ENCODE measurements at places on chromosomes 4 and X. TPM values are rescaled to one million over a fixed set of nuclear protein-coding genes. Genes with fewer than 3 reads are reported as not detected.

GRCh38 chr4:158053086-158053485 lies 119.7 kb downstream of the GASK1B start:
- no peak for DNase-seq

- no peak for DNase-seq
Observed at GRCh38 chrX:23788946-23789345, 6.0 kb downstream of the SAT1 start.

- no peak for DNase-seq
Observed at GRCh38 chr4:66340286-66340893, 670.1 kb upstream of the EPHA5 start.

- no peak for DNase-seq
Observed at GRCh38 chr4:76616526-76616925, 181.5 kb downstream of the SHROOM3 start.

MXD4 gene
- 31.5 TPM for total RNA-seq

- DNase-seq = no peak
Observed at GRCh38 chrX:79559290-79559689, 192.2 kb upstream of the ITM2A start.

DNA sequence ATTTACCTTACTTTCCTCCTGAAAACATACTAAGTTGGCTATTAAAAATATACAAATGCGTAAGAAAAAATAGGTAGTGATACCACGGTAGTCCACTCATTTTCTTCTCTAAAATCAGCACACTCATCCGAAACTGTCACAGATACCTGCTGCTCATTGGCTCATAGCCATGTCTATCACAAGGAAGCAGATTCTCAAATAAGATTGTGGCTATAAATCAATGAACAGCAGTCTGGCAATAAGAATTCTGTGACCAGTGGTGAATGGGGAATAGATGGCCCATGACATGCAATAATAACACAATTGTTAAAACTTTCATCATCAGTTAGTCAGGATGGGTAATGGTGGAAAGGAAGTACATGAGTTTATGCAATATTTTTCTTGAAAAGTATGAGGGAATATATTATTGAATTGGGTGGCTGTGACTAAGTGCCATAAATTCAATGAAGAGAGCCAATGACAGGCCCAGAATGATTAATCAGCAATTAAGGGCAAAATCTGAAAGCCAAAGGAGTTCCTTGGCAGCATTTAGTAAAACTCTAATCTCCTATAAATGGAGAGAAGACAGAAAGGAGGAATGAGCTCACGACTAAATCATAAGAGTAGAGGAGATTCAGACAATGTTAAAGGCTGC lies 202.3 kb upstream of the NEIL3 start:
- no peak for DNase-seq

CSN1S1 gene
- not detected for total RNA-seq

GRCh38 chr4:12957108-12957507 lies 527.0 kb downstream of the RAB28 start:
- DNase-seq = no peak

NRK gene
- 157 TPM for total RNA-seq

GRCh38 chr4:41256740-41257256 lies at the start of gene UCHL1:
TSS of gene UCHL1 (plus strand) at chr4:41256928. CDS start at chr4:41256977, 49 bp downstream.
- DNase-seq = peak; percentile 65

- no peak for DNase-seq
Observed at GRCh38 chr4:175271010-175271630, 353.0 kb downstream of the ADAM29 start.

DNA sequence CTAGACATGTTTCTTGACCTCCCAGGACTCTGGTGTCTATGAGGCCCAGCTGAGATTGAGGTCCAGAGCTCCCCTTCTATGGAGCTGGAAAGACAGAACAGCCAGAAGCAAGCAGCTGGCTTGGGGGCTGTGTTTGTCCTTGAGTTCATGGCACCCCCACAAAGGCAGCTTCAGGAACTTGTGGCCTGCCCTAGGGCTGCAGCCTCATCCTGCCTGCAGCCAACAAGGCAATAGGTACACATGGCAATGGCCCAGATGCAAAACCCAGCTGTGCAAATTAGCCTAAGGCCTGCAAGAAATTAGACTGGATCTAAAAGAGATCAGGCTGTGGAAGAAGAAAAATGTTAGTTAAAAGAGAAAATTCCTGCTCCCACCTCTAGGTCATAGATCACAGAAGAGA lies 131.7 kb upstream of the NALF2 start:
- no peak for DNase-seq

- no peak for DNase-seq
Observed at GRCh38 chrX:129613596-129613995, 41.2 kb downstream of the APLN start.

GRCh38 chr4:124555959-124556358 lies 156.6 kb downstream of the ANKRD50 start:
- no peak for DNase-seq

GRCh38 chrX:11431786-11432185 lies 138.6 kb downstream of the AMELX start:
- DNase-seq = no peak

DNA sequence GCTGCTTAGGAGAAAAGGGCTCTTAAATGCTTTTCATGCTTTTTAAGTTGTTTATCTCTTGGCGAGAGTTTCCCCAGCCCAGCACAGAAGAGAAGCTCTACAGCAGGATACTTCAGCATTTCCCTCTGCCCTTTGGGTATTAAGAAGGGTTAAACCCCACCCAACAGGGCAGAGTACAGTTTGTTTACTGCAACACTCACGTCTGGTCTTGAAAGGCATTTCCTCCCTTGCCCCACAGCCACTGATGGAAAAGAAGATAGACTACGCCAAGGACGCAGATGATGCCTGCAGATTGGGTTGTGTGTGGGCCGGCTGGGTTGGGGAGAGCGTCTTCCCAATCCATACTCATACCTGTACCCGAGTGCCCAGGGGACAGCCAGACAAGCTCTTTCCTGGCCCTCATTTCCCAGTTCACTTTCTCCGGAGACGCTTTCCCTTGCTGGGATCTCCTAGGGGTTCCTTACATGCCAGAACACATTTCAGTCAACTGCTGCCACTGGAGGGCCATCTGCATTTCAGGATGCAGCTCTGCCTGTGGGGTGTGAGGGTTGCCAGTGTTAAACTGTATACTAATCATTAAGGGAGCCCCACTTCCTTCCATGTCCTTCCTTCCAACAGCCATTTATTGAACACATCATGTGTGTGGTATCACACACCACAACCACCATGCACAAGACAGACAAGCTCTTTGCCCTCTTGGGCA lies 96.5 kb upstream of the DHX15 start:
- no peak for DNase-seq

EDA2R gene
- 2.6 TPM for total RNA-seq

GRCh38 chr4:1211891-1212545 lies 36.9 kb downstream of the CTBP1 start:
- DNase-seq = no peak

ASMT gene
- total RNA-seq = 0.13 TPM

LRBA gene
- 27.7 TPM for total RNA-seq

- DNase-seq = no peak
Observed at GRCh38 chr4:113935190-113935589, 44.3 kb downstream of the ARSJ start.

DNA sequence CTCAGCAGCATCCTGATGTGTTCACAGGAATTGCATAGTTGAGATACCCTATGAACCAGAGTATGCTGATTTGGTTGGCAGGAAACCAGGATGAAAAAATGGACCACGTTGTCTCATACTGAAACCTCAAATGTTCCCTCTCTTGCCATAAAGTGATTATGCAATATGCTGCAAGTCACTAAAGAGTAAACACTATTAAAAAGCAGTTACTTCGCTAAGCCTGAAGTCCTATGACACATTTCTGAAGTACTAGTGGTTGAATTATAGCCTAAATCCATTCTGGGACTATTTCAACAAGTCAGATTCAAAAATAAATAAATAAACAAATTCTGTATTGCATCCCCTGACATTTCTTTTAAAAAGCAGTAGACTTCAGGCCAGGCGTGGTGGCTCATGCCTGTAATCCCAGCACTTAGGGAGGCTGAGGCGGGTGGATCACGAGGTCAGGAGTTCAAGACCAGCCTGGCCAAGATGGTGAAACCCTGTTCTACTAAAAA lies 106.0 kb upstream of the NAP1L5 start:
- DNase-seq = peak; percentile 73

HTN3 gene
- not detected for total RNA-seq

PCDH18 gene
- 74.5 TPM for total RNA-seq

GRCh38 chr4:40231316-40231863 lies 34.6 kb downstream of the RHOH start:
- DNase-seq = no peak

DNA sequence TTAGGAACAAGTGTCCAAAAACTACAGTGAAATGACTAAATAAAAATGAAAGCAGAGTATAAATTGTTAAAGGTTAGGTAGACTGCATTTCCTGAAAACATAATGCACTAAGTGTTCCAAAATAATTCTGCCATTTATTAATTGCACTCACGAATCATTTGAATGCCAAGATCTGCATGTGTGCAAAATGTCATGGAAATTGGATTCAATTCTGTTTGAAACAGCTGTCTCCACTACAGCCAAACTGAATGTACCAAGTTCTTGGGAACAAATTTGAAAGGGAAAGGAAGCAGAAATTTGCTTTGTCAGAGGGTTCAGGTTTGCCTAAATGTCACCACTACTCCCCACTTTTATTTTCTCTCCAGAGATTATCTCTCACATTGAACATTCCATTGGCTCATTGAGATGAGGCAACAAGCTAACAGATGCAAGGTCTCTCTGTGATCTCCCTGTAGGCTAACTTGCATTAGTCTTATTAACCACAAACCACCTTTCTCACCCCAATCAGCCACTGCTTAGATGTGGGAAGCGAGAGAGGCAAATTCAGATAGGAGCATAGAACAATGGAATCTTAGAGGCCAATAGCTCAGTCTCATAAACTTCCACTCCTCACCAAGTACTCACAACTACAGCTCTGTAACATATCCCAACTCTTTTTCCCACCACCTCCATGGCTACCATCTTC lies 226.6 kb downstream of the KDR start:
- peak; percentile 77 for DNase-seq

- DNase-seq = no peak
Observed at GRCh38 chrX:67328476-67328875, 215.3 kb upstream of the AR start.

DNA sequence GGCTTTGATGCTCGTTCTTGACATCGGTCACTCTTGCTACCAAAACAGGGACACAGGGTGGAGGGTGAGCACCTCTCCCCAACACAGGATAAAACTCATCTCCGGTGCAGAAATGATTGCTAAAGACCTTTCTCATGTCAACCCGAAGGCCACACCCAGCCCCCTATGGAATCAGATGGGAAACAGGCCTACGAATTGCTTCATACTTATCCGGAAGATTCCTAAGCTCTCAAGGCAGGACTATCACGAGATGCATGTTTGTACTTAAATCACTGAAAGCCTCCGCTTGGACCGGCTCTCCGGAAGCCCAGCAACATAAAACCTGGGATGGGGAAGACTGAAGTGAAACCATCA lies 74.9 kb downstream of the MTMR1 start:
- no peak for DNase-seq

PDCL2 gene
- total RNA-seq = not detected

GRCh38 chr4:120526033-120526432 lies 396.5 kb downstream of the PRDM5 start:
- DNase-seq = peak; percentile 61

DNA sequence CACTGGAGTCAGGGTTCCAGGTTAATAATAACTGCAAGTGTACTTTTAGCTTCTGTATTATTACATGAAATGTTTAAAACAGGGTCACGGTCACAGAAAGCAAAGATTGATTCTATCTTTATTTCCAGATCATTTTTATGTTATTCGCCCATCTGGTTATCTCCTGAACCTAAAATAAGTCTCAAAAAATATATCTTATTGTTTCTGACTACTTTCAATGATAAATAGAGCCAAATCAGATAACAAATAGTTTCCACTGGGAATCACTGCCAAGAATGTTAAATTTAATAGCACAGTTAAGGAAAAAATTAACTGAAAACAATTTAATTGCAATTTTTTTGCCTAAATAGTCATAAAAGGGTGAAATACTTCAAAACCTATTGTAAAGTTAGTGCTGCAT lies 17.2 kb upstream of the VEGFD start:
- DNase-seq = no peak

DNA sequence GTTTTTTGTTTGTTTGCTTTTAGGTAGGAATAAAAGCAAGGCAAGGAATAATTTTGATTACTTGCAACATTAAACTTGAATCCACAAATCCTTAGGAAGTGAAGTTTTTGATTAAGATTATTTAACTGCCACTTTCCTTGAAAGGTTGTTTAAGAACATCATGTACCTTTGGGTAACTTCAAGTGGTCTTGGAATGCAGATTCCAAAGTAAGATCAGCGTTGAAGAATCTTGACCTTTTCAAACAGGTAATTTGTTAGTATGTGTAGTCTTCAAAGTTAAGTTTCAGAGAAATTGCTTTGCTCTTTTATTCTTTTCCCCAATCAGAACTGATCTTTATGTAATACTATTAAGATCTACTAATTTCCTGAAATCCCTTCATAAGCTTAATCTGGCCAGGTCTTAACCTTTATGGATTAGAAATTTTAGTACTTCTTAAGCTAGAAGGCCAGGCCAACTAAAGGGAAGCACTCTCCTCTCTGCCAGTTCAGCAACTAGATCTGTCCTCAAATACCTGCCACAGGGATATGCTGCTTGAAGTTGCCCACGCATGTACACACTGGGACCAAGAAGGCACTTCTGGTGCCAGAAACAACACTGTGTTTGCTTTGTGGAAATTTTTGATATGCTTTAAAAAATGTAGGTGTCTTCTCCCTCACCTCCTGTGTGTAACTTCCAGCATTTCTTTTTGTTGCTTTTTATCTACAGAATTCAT lies 7.4 kb downstream of the NPNT start:
- DNase-seq = no peak

EDA gene
- 12.3 TPM for total RNA-seq

DNA sequence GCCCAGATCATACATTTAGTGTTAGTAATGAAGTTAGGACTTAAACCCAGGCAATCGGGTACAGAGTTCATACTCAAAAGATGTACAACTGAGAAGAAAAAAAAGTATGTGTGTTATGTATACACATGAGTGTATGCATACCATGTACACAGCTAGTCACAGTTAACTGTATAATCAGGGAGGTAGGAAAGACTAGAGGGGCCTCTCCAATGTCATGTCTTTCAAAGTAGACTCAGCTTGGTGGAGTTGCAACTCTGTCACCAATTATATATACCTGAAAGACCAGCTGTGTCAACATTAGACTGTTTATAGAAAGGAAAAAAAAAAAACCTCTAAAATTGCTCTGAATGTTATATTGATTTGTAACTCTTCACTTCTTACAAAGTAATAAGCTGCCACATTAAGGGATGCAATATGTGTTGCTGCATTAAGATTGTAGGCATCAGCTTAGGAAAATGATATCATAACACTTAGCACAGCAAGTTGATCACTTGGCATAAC lies 167.5 kb downstream of the DCTD start:
- DNase-seq = no peak

PLP1 gene
- total RNA-seq = 72.8 TPM

DNA sequence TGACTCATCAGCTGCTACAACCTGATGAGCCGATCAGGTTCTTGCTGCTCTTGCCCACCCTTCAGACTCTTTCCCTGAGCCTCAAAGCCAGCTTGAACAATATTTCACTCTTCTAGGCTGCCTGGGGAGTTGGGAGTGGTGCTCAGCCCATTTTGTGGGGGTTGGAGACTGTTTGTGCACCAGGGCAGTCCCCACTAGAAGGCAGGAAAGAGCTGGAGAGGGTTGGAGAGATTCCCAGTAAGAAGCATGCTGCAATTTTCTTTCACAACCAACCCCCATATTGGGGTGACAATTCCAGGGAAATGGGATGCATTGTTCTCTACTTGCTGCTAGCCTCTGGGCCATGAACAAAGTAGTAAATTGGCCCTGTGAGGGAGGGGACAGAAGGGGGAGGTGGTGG lies 44.1 kb downstream of the SLC16A2 start:
- DNase-seq = no peak

GRCh38 chrX:150495496-150495895 lies 72.9 kb upstream of the MTM1 start:
- DNase-seq = no peak

All from muscle of leg (tissue), 16 donors.